ENCODE measurements at places on chromosomes 6 and 20.

- no peak for DNase-seq
Measured at GRCh38 chr20:58133020-58133808, 95.2 kb downstream of the ANKRD60 start.

DNA sequence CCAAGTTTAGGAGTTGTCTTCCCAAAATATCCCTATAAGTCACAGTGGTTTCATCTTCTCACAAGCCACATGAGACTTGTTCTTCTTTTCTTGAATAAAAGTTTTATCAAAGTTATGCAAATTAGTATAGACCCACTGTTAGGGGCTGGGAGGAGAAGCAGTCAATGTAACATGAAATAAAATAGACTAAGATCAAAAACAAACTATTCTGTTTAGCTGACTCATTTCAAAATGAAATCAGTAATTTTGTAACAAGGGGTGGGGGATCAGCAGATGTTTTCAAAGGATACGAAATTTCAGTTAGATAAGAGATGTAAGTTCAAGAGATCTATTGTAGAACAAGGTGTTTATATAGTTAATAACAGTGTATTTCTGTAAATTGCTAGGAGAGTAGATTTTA lies 339.6 kb upstream of the PRDM1 start:
- DNase-seq: no peak

DNA sequence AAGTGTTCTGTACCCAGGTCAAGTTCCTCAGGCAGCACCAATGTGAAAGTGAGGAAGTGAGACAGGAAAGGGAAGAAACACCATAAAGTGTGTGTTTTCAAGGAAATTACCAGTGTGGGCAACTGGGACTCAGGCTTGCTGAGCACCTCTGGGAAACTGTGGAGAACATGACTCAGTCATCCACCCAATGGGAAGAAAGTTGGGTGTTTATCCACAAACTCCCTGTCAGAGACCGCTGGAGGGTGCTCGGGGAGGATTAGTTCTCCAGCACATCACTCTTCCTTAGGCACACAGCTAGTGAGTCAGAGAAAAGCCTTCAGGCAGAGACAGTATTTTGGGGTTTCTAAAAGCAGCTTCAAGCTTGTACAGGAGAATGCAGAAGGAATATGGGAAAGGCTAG lies 93.6 kb downstream of the PCSK2 start:
- DNase-seq: no peak

- DNase-seq: no peak
Measured at GRCh38 chr6:136683209-136683941, 108.9 kb downstream of the MAP3K5 start.

GRCh38 chr20:50772420-50773185 lies 22.3 kb upstream of the BCAS4 start:
- no peak for DNase-seq

DNA sequence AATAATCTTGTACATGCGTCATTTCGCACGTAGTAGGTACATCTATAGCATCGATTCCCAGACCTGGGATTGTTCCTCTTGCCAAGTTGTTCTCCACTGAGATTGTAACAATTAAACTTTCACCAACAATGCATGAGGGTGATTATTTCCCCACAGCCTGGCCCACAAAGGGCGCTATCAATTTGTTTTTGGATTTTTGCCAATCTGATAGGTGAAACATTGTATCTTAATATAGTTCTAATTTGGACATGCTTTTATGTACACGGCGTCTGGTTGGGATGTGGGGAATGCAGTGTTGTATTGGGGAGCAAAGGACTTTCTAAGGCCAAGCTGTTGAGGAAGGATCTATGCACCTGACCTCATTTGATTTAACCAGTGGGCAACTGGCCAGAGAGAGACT lies 59.5 kb downstream of the VEGFA start:
- DNase-seq: no peak

Data from stimulated activated CD8-positive, alpha-beta memory T cell treated with anti-CD3 and anti-CD28 coated beads, Interleukin-7, amount 100 ng/mL, for 4 hours (primary cell).